ENCODE measurements at places on chromosomes 11 and 22.

GRCh38 chr11:61476371-61476770 lies 32.2 kb upstream of the LRRC10B start:
- DNase-seq = no peak

DNA sequence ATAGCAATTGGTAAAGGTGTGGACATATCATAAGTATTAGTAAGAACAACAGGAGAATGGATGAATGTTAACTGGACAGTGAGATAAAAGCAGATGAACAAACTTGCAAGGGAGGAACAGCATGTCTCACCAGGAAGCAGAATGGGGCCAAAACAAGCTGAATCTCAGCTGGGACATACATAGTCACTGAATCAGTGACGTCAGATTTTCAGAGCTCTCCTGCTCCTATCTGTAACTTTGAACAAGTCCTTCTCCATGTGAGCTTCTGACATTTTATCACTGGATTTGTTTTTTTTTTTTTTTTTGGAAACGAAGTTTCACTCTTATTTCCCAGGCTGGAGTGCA lies 118.7 kb downstream of the BBOX1 start:
- DNase-seq = no peak

DNA sequence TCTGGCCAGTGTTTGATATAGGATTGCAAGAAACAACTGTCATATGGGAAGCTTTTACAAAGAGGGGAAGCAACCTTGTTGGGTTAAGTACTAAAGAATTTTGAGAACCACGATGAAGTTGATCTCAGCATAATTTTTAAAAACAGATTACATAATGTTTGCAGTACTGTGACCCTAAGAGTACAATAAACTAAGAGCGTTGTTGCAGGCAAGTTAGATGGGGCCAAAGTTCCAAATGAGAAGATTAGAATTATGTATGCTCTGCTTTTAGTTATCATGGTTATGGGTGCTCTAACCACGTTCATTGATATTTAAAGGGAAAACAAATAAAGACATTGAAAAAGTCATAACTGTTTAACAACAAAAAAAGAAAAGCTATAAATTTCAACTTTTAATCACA lies 177.5 kb downstream of the CNTN5 start:
- no peak for DNase-seq

DNA sequence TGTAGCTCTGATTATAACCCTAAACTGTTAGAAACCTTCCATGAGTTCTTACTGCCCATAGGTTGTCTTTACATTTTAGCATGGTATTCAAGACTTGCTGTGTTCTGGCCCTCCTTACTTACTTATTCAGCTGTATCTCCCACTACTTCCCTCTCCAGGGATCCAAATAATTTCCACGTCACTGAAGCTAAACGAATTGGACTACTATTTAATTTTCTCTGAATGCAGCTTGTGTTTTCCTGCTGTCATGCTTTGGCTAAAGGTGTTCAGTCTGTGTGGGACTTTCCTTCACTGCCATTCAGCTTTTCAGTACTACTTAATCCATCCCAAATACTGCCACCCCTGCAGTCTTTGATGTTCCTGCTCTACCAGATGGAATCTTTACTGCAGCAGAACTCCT lies 88.3 kb downstream of the UVRAG start:
- DNase-seq = no peak

GRCh38 chr11:19935507-19935906 lies 222.9 kb downstream of the NAV2 start:
- DNase-seq = no peak

DNA sequence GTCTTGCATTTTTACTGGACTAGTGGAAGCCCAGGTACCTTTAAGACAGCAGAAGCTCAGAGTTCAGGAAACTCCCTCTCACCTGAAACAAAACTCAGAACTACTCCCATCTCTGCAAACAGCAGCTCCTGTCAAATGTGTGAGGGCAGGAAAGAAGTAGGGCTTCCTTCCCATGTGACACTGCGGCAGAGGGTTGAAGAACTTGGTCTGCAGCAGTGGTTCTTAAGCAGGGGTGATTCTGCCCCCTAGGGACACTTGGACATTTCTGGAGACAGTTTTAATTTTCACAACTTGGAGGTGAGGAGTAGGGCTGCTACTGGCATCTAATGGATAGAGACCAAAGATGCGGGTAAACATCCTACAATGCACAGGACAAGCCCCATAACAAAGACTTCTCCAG lies 63.4 kb downstream of the RCN1 start:
- no peak for DNase-seq

DNA sequence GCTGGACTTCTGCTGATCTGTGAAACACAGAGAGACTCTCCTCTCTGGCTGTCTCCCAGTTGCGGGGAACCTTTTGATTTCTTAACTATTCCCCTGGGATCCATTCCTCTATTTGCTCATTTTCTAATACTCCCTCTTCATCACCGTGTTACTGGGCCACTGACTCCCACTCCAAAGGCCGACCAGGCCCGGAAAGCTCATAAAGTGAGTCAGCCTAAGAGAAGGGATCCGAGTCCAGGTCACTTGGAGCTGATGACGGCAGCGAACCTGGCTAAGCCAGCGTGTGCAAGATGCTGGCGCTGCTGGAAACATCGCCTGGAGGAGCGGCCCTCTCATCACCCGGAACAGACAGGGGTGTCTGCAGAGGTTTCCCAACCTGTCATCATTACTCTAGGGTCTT lies 112.8 kb downstream of the FBXO7 start:
- DNase-seq = no peak

DNA sequence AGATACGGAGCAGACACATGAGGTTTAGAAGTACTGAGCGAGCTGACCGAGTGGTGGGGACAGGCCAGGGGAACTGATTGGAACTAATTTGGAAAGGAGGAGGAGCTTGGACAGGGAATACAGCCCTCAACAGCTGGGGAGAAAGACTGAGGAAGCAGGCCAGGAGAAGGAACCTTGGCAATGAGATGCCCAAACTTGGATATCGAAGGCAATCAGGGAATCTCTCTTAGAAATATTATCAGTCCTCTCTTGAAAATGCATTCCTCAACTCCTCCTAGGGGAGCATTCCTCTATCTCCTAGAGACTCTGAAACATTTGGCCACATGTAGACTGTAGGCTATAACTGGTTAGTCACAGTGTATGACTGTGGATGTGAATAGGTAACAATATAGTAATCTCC lies 284.6 kb downstream of the GUCY1A2 start:
- no peak for DNase-seq

DNA sequence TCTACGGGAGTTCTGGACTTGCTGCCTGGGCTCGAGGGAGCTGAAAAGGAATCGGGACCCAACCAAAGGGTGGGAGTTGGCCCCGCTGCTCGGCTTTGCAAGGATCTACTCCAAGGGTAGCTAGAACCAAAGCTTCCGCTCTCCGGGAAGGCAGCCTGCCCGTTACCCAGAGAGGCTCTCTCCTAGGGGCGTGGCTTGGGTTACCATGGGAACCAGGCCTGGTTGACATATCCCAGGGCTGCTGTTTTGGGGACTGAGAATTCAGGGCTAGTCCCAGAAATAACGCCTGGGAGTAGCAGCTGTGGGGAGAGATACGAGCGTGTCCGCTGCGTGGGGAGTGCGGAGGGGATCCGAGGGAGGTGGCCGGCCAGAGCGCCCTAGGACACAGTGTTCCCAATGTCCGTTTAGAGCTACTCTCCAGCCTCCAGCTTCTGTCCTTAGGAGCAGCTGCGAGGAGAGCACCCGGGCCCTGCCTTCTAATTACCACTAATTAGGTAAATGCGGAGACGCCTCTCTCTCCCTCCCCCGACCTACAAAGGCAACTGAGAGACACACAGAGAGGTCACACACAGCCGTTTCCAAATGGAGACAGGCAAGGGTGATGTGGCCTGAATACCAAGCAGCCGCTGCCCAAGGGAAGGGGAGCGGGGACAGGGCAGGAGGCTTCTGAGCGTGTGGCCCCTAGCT lies 141.6 kb upstream of the CADM1 start:
- no peak for DNase-seq

DNA sequence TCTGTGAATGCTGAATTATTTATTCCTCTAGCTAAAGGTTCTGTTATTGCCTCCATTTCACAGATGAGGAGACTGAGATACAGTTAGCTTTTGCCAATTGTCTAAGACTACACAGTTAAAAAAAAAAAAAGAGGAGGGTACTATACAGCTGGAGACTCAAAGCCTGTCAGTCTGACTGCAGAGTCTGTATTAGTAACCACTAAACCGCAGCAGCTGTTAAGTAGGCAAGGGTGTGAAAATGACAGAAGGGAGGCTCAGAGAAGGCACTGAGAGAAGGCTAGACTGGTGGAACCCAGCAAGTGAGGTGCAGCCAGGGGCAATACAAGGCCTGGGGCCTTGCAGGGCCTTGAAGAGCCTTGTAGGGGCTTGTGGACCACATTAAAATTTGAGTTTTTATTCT lies 181.2 kb downstream of the CSNK2A3 start:
- DNase-seq = no peak

GRCh38 chr22:27972732-27973698 lies 54.0 kb upstream of the PITPNB start:
- no peak for DNase-seq

- no peak for DNase-seq
These were observed 4.8 kb upstream of the OR52I1 start for GRCh38 chr11:4589017-4589416.

GRCh38 chr22:48855593-48856307 lies 971.9 kb downstream of the BRD1 start:
- no peak for DNase-seq

DNA sequence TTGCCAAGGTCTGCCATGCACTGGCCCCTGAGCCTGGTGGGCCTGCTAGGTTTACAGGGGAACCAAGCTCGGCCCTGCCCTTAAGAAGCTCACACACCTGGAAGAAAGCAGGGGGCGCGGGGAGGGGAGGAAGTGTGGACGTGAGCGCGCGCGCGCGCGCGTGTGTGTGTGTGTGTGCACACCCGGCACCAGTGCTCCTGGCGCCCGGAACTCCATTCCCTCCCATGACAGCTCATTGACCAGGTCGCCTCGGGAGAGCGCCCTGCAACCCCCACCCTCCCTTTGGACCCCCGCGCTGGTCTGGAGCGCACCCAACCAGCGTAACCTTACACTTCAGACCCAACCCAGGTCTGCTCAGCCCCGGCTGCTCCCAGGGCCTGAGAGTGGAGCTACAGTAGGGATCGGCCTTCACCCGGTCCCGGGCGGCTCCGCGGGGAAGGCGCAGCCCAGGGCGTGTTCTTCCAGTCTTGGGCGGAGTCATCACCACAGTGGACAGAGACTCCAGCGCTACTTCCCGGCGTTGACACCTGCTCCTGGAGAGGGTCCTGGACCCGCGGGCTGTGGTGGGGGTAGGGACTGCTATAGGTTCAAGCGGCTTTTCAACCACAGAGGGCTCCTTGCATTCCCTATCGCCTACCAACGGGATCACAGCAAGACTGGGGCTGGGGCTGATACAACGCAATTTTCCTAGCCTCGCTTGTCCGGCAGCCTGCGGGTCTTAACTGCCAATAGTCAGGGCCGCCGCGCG lies 1.5 kb downstream of the GALNT18 start:
- DNase-seq = no peak

GRCh38 chr11:34337016-34337415 lies 20.8 kb downstream of the ABTB2 start:
- no peak for DNase-seq

DNA sequence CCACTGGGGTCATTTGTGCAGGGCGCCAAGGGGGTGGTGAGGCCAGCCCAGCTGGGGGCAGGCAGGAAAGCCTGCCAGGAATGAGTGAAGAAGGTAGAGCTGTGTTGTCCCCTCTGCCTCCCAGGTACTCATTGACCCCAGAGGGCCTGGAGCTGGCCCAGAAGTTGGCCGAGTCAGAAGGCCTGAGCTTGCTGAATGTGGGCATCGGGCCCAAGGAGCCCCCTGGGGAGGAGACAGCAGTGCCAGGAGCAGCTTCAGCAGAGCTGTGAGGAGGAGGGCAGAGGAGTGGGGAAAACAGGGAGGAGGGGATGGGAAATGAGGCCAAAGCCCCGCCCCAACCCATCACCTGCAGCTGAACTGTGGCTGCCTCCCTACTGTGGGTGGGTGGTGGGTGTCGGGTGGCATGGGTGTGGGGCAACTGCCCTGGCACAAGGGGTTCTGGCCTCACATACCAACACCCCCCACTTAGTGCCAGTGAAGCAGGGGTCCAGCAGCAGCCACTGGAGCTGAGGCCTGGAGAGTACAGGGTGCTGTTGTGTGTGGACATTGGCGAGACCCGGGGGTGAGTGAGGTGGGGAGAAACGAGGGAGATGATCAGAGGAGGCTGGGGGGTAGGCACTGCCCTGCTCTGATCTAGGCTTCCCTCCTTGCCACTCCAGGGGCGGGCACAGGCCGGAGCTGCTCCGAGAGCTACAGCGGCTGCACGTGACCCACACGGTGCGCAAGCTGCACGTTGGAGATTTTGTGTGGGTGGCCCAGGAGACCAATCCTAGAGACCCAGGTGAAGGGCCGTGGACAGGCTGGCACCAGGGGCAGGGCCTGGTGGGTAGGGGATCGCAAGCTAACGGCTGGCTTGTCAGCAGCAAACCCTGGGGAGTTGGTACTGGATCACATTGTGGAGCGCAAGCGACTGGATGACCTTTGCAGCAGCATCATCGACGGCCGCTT lies 3.0 kb downstream of the MUS81 start:
- DNase-seq = no peak

DNA sequence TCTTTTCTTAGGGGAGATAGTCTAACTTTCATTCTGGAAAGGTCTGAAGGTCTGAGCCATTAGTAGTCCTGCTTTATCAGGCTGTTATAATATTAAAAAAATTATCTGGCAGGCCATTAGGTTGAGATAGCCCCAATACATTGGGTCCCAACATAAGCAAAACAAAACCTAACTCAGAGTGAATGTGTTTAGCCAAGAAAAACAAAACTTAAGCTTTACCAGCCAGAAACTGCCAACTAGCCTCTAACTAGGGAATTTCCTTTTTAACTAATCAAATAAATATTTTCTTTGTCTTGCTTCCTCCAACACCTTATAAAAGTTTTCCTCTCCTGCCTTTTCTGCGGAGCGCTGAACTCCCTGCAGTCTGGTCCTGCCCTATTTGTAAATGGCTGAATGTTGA lies 1137.7 kb upstream of the CNTN5 start:
- no peak for DNase-seq

DNA sequence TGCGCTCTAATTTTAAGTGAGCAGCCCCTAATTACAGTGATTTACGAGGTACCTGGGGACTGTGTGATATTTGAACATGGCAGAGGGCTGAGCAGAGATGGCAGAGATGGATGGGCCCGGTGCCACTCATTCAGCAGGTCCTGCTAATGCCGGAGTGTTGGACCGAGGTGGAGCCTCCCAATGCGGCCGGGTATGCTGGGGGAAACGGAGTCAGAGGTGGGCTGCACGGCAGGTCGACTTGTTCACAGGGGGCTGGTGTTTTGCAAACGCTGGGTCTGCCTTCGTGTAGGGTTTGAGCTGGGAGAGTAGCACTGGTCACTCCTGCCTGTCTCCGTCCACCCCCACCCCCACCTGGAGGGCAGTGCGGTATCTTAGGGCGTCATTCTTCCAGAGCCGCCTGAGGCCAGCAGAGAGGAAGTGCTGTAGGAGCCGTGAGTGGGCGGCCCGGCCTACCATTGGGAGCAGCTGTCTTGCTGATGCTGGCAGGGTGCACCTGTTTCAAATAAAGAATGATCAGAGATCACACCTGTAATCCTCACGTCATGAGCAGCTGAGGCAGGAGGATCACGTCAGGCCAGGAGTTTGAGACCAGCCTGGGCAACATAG lies 122.6 kb downstream of the IGLL1 start:
- no peak for DNase-seq

Data from stimulated activated CD8-positive, alpha-beta memory T cell treated with anti-CD3 and anti-CD28 coated beads, Interleukin-15, amount 100 ng/mL, for 4 hours (primary cell).